ENCODE measurements at places on chromosomes 11 and 22.

DNA sequence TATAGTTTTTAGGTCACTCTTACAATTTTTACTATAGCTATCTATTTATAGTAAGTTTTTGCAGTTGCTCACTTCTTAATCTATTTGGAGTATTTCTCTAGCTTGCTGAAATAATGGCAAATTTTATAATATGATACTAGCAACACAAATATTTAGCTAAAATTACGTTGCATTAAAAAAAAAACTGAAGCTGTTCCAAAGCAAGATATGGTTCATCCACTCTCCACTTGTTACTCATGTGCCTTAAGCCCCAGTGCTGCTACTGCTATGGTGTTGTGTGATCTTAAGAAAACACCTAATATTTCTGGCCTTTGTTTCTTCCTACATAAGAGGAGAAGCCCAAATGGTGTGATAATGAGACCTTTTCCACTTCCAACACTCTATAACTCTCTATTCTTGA lies 479 bp downstream of the MMP3 start:
- no peak for DNase-seq

DNA sequence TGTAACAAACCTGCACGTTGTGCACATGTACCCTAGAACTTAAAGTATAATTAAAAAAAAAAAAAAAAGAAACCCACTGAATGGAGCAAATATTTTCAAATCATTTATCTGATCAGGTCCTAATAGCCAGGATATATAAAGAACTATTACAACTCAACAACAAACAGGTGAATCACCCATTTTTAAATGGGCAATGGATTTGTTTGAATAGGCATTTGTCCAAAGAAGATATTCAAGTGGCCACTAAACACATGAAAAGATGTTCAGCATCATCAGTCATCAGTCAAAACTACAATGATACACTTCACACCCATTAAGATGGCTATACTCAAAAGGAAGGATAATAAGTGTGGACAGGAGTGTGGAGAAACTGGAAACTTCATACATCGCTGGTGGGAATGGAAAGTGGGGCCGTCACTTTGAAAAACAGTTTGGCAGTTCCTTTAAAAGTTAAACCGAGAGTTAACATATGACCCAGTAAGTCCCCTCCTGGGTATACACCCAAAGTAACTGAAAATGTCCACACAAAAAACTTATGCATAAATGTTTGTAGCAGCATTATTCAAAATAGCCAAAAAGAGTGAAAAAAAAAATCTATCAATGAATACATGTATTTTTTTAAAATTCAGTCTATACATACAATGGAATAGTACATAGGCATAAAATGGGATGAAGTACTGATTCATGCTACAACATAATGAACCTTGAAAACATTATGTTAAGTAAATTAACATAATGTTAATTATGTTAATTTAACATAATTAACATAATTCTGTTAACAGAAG lies 53.1 kb downstream of the ARRB1 start:
- DNase-seq: no peak

DNA sequence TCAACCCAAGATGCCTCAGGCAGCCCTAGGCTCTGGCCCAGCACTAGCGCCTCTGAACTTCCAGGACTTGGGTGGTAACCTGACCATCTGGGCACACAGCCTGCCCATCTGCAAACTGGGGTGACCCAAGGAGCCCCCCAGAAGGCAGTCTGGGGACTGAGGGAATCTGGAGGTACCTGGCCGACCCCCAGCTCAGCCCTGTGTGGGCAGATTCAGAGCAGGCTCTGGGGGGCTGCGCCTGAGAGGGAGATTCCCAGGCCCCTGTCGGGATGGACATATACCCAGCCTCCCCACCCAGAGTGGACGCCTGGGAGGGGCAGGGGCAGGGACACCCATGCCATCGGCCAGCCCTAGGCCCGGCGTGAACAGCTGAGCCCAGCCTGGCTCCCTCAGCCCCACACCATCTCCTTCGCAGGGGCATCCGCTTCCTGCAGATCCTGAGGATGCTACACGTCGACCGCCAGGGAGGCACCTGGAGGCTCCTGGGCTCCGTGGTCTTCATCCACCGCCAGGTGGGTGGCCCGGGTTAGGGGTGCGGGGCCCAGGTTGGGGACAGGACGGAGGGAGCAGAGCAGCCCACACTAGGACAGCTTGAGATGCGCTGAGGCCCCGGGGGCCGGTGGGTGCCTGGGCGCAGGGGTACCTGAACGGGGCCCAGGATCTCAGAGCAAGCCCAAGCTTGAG lies 126.9 kb downstream of the KCNQ1 start:
- DNase-seq: peak; percentile 57

DNA sequence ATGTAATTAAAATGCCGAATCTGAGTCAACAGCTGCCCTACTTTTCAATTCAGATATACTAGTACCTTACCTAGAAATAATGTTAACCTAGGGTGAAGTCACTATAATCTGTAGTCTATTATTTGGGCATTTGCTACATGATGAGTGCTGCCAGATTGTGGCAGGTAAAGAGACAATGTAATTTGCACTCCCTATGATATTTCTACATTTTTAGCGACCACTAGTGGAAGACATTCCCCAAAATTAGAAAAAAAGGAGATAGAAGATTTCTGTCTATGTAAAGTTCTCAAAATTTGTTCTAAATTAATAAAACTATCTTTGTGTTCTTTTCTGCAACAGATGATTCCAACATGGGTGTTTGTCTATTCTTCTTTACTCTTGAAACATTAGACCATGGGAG lies 14.1 kb downstream of the MS4A1 start:
- DNase-seq: no peak

DNA sequence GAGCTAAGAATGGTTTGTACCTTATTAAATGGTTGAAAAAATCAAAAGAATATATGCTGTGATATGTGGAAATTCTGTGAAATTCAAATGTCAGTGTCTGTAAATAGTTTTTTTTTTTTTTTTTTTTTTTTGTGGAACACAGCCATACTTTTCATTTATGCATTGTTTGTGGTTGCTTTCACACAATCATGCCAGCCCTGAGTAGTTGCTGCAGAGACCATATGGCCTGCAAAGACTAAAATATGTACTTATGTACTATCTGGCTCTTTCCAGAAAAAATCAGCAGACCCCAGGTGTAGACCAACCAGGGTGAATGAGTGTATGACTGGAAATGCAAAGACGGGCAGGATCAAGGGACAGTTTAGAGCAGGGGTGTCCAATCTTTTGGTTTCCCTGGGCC lies 98.3 kb downstream of the PTPRJ start:
- no peak for DNase-seq

- DNase-seq: peak; percentile 88
These were observed 36.2 kb downstream of the PISD start for GRCh38 chr22:31625661-31626426.

GRCh38 chr11:93484716-93485115 lies 58.5 kb downstream of the SMCO4 start:
- no peak for DNase-seq

DNA sequence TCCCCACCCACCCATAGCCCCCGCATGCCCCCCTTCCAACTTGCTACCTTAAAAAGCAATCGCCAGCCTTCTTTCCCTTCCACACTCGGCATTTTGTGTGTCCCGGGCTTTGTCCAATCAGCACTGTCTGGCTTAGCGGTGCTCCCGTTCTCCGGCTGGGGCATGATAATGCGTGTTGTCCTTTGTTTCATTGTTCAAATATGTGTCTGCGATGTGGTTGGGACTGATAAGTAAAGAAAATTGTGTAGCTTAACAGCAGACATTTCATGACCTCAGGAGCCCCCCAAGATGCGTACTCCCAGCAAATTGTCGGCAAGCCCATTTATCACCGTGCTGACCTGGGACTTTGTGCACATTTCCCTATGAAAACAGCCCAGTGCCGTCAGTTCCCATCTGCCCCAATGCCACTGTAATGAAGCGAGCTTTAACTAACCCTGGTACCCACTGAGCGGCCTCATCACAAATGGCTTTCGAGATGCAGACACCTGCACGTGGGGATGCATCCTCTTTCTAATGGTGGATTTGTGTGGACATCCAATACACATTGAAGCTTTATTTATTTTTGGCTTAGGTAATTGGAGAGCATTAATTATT lies 167.0 kb upstream of the E2F8 start:
- no peak for DNase-seq

Data from sigmoid colon (tissue), 7 donors.